Hematopoietic multipotent progenitor cell treated with erythropoietin and hydrocortisone succinate and interleukin-3 and kit ligand, for 8 days (in vitro differentiated cells): ENCODE measurements at places on chromosomes 5 and 9.

DNA sequence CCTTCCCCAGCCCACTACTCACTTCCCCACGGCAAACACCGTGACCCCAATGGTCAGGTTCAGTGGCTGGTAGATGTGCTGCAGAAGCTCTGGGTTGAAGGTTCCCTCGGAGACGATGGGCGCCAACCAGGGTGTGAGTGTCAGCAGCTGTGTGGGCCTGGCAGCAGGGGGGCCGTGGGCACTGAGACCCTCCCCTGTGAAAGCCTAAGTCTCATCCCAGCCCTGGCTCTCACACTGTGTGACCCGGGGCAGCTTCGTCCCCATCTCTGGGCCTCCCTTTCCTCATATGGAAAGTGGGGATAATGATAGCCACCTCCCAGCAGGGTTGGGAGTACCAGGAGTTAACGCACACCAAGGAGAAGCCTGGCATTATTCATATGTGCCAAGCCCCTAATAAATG is 8.6 kb downstream of the GBGT1 start:
- DNase-seq = no peak

DNA sequence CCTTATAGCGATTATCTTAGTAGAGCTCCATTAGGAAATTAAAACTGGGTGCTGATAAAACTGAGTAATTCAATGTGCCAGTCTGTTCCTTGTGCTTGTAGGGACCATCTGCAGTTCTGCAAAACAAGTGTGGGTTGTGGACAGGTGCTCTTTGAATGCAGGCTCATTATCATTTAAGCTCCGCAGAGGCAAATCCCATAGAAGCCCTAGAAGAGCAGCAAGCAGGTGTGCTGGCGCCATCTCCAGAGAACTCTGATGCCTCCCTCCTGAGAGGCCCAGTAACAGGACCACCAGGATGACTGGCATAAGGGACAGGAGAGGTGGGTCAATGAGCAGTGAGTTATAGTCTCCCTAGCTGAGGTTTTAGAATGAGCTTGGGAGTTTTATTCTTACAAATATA is 1342.4 kb upstream of the DMAC1 start:
- no peak for DNase-seq

DNA sequence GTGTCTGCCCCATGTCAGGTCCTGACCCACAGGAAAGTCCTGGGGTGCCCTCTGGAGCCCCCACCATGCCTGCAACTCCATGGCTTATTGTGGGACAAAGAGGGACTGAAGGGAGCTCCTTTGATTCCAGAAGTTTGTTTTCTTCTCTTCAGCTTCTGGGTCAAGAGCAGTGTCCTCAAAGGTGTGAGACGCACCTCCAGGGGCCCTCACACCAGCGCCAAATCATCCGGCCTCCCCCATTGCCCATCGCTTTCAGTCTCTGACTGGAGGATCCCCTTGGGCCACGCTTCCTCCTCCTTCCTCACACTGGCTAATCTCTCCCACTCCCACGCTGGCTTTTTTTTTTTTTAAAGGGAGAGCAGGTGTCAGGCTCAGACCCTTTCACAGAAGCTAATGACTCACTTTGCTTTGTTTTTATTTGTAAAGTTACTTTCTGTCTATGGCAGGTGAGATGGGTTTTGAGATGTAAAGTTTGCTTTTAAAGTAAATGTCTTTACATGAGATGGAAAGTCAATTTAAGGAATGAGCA is 16.7 kb downstream of the CDHR2 start:
- DNase-seq = no peak

DNA sequence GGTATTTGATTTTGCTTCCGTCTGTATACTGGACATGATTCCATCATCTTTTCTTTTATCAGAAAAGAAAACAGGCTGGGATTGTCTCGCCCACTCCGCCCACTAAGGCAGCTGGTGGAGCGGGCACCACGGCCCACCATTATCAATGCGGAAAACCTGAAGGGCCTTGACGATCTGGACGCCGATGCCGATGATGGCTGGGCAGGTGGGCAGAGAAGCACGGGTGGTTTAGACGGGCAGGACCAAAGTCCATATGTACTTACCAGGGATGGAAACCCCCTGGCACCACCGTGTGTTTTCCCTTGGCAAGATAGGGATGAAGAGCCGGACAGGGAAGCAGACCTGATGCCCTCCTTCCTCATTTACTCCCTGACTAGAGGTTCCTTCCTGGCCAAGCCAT is 53.7 kb downstream of the PRRC2B start:
- no peak for DNase-seq

- DNase-seq = no peak
These were observed 166.1 kb downstream of the EDIL3 start for GRCh38 chr5:84218546-84218945.

- no peak for DNase-seq
These were observed 505.1 kb downstream of the CETN3 start for GRCh38 chr5:89904442-89904841.

DNA sequence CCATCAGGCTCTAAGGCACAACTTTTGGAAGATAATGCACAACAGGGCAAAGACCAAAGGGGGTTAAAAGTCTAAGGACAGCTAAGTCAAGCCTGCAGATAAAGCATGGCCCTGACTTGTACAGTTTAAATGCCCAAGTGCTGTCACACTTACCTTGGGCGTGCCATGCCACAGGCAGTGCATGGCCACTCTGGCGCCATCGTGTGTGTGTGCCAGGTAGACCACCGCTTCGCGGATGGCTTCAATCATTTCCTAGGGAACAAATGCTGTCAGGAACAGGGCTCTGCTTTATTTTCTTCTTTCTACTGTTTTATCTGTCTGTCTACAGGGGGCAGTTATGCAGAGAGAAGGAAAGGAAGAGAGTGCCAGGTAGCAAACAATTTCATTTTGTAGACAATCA is 19.3 kb downstream of the PUM3 start:
- peak; percentile 47 for DNase-seq

- no peak for DNase-seq
These were observed 19.2 kb downstream of the DAPK1 start for GRCh38 chr9:87516926-87517290.

- DNase-seq = peak; percentile 4
These were observed 64.2 kb upstream of the RANBP3L start for GRCh38 chr5:36365896-36366295.

DNA sequence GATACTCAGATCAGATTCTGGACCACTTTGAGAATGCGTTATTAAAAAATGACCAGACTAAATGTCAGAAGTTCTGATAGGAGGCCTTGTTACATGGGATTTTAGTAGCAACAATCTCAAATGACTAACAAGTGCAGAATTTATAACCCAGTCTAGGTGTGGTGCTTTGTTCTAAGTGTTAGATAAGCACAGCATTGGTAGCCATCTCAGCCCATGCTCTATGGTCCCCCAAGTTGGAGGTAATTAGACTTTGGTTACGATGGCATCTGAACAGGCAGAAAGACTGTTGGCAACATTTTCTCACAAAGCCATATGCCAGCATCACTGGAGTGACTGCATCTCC is 140.4 kb upstream of the RPS23 start:
- DNase-seq = no peak

- DNase-seq = no peak
These were observed 1.5 kb downstream of the HAUS6 start for GRCh38 chr9:19101203-19101602.

- DNase-seq = no peak
These were observed 494.6 kb downstream of the ENC1 start for GRCh38 chr5:74145951-74146350.

DNA sequence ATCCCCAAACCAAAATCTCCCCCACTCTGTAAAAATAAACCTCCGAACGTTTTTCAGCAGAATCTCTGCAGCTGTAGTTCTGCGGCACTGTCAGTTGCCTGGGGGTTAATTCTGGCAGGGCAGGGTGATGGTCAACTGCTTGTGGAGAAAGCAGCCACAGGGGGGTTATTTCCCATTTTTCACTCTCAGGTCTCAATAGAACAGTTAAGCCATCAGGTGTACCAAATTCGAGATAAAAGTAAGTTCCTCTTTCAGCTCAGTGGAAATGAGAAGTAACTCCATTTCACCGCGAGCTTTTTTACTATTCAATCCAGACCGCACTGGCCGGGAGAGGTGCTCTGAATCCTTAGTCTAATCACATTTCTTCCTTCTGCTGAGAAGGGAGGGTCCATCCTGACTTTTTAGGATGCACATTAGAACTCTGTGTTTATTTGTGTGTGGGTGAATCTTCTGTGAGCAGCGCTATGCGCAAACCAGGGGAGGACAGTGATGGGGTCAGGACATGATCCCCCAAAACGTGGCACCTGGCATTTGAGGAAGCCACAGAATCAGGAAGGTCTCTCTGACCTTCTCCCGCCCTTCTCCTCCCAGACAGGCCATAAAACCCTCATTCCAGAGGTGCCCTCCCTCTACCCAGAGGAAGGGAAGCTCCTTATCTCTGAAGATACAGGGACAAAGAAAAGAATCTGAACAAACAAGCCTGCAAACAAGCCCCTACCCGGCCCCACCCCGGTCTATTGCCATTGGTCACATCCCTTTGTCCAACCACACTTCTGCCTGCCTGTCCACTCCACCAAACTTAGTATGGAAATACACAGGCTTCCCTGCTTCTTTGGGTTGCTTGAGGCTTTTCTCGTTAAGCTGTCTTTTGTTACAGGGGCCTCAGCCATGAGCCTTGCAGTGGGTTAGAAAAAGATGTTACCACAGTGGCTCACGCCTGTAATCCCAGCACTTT is 229.0 kb downstream of the ROR2 start:
- no peak for DNase-seq

GRCh38 chr9:9045572-9045971 is 1246.0 kb upstream of the DMAC1 start:
- no peak for DNase-seq

DNA sequence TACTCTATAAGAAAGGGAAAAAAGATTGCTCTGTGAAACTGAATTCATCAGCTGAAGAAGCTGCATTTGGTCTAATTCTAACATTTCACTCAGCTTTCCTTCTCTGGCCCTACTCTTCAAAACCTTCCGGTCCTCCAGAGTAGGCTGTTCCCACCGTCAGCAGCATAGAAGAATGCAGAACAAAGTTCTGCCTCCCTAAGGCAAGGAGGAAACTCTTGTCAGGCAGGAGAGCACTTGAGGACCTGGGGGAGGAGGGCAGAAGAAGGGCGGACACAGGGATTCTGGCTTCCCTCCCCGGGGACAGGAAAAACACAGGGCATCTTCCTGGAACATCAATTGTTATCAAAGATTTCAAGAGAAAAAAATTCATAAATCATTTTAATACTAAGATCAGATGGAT is 69.2 kb upstream of the SHB start:
- DNase-seq = no peak

GRCh38 chr9:61674465-61674864 is 484.6 kb downstream of the SPATA31A7 start:
- no peak for DNase-seq

GRCh38 chr5:173330338-173331206 is 2.4 kb upstream of the STC2 start:
- DNase-seq = no peak

DNA sequence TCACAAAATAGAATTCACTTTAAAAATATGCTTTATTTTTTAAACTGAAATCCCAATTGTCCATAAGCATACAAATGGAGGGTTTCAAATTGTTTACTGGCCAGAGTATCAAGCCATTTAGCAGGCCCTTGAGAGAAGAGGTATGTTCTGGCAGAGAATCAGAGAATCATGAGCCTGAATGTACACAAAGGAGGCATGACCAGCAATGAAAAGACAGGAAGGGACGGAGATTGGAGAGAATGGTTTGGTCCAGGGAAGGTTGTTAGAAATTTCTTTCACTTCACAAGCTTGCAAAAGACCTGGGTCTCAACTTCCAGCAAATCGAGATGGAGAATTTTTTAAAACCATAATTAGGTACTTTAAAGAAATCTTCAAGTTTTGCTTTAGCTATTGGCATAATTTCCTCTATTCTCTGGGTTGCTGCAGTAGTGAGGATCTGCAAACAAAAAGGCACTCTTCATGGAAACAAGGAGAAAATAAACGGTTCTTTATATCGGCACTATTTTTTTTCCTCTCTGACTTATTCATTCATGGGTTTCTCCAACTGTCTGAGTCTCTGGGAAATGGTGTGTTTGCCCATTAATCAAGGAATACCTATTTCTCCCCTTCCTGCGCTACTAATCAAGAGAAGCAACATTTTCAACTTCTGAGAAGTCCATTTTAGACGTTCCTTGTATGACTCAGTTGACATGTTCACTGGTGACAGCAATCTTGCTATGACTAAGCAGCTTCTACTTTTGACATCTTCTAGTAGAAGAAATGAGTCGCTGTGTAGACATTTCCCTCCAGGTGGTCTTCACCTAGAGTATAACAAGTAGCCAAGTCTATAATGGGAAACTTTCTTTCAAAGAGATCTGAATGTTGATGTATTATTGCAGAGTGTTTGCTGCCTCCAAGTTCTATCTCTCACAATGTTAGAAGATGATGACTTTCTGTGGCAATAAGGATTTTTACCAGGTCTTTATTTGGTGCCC is 23.1 kb upstream of the ERCC6L2 start:
- DNase-seq = no peak

GRCh38 chr9:121648799-121649198 is 2.6 kb upstream of the DAB2IP start:
- no peak for DNase-seq

- DNase-seq = no peak
These were observed 144.2 kb upstream of the RAI14 start for GRCh38 chr5:34511915-34512314.

DNA sequence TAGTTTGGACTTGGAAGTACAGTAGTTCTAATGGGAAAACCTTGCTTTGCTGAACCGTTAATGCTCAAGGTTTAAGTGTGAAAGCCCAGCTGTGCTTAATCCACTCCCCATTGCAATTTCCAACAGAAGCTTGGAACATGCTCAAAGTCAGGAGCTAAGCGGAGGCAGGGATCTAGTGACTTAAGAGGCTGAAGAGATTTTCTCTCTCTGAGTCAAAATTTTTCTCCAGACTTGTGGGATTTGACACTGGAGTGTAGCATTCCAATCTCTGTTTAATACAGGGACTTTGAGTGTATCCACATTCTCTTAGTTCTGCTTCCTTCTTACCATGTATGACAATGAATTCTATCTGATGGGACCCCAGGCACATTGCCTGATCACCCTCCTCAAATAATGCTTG is 471.8 kb downstream of the KIF4B start:
- DNase-seq = no peak

GRCh38 chr5:72066705-72067107 is 40.6 kb upstream of the MAP1B start:
- no peak for DNase-seq

DNA sequence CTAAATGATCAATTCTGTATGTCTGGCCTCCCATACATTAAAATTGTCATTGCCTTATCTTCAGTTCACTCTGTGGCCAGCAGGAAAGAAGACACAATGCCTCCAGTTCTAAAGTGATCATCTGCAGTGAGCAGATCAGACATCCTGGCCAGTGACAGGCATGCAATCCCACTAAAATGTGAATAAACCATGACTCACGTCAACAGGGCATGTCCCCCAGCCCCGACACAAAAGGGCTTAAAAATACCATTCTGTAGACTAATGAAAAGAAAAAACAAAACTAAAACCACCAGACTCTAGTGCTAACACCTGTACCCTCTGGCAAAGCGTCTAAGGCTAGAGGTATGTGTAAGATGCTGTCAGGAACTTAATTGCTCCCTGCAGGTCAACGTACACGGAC is 38.5 kb downstream of the DDX31 start:
- no peak for DNase-seq

DNA sequence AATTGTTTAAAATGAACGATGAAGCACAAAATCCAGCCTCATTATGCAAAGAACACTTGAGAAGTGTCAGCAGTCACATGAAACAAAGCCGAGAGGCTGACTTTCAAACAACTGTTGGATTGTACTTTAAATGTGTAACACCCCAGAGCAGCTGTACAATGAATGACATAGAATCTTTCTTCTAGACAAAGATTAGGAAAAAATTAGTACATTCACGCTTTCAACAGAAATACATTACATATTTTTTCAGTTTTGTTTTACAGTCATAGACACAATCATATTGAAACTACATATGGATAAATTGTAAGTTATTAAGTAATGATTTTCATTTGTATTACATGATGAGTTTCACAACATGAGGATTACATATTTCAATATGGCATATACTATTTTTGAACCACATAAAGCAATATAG is 10.6 kb upstream of the AGXT2 start:
- DNase-seq = no peak
